ENCODE measurements at places on chromosomes 16 and 17.

GRCh38 chr16:64964126-64964540, 157.7 kb downstream of the CDH11 start:
- no peak overlapping the region for H3K4me3 ChIP-seq
- H3K4me1 ChIP-seq, result no peaks in the 10 kb centered on the region
- H3K36me3 ChIP-seq, result no peaks in the 10 kb centered on the region
- H3K27me3 ChIP-seq, result no peaks in the 10 kb centered on the region
- no peak overlapping the region for H3K27ac ChIP-seq

GRCh38 chr16:11484691-11485258, 101.9 kb downstream of the LITAF start:
- no peak for DNase-seq
- no peaks in the 10 kb centered on the region for H3K4me1 ChIP-seq
- no peaks in the 10 kb centered on the region for H3K36me3 ChIP-seq
- no peaks in the 10 kb centered on the region for H3K27me3 ChIP-seq

DNA sequence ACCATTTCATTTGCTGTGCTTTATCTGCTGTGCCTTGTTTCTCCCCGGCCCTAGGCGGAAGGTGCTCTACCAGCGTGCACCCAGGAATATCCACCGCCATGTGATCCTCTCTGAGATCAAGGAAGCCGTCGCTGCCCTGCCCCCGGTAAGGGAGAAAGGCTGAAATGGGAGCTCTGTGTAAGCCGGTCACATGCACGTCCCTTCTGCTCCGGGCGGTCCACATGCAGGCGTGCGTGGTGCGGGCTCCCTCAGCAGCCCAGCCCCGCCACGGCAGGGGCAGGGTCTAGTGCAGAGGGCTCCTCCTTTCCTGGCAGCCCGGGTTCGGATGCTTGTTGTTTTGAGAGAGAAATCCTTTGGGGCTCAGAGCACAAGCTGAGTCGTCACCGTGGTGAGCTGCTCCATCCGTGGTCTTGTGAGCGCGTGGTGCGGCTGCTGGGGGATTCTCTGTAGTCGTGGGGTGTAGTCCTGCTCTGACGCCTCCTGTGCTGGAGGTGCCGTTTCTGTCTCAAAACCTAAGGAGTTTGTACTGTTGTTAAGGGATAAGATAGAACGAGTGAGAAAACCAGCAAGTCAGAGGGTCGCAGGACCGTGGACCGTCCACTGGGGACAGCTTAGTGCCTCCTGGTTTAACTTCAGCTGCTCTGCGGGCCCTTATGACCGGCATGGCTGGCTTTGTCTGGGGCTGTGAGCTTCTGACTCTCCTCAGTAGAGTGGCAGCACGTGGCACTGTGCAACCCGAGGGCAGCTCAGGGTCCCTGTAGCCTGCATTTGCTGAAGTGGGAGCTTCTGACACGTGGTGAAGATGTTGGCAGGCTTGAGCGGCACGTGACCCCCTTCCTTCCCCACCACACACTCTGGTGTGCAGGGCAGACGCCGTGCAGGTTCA, 12.3 kb upstream of the MC1R start:
- no peak for DNase-seq
- H3K36me3 ChIP-seq, result peaks cover 25% of the 10 kb centered on the region
- H3K27ac ChIP-seq, result no peak overlapping the region
- H3K4me1 ChIP-seq, result peaks cover 3% of the 10 kb centered on the region
- no peak overlapping the region for H3K4me3 ChIP-seq

GRCh38 chr16:72876221-72876620, 171.7 kb downstream of the ZFHX3 start:
- no peaks in the 10 kb centered on the region for H3K4me1 ChIP-seq
- H3K4me3 ChIP-seq, result no peak overlapping the region
- H3K36me3 ChIP-seq, result no peaks in the 10 kb centered on the region
- DNase-seq, result no peak
- H3K27me3 ChIP-seq, result no peaks in the 10 kb centered on the region

- no peak for DNase-seq
- no peak overlapping the region for H3K27ac ChIP-seq
- H3K4me1 ChIP-seq, result no peaks in the 10 kb centered on the region
These were observed 51.4 kb upstream of the CDR2 start for GRCh38 chr16:22425847-22426246.

DNA sequence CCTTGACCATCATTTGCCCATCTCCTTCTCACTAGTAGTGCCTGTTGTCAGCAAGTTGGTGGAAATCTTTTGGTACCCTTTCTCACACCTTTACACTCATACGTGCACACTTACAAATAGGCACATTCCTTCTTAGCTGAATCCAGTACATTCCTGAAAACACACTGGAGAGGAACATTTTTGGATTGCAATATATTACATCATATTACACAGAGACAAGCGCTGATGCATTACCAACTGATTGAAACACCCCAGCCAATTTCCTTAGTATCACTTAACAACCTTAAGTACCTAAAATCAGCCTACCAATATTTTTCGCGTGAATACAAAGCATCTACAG, 64.1 kb downstream of the PLCG2 start:
- no peaks in the 10 kb centered on the region for H3K27me3 ChIP-seq
- no peak overlapping the region for H3K27ac ChIP-seq
- DNase-seq, result no peak
- no peaks in the 10 kb centered on the region for H3K36me3 ChIP-seq

DNA sequence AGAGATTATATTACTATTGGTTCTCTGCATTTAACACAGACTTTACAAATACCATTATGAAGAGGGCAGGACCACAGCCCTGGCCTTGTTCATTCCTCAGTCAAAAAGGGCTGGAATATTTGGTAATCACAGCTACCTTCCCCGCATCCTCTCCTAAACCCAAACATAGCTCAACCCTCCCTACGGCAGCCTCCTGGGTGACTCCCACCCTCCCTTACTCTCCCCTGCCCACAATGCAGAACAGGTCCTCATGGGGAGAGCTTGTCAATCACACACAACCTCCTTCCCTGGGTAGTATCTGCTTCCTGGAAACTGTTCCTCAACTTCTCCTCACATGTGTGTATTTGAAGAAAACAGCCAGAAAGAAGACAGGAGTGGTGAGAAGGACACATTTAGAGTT, 224.2 kb downstream of the C16orf78 start:
- H3K27ac ChIP-seq, result no peak overlapping the region
- no peaks in the 10 kb centered on the region for H3K36me3 ChIP-seq
- no peak overlapping the region for H3K4me3 ChIP-seq
- no peak for DNase-seq

DNA sequence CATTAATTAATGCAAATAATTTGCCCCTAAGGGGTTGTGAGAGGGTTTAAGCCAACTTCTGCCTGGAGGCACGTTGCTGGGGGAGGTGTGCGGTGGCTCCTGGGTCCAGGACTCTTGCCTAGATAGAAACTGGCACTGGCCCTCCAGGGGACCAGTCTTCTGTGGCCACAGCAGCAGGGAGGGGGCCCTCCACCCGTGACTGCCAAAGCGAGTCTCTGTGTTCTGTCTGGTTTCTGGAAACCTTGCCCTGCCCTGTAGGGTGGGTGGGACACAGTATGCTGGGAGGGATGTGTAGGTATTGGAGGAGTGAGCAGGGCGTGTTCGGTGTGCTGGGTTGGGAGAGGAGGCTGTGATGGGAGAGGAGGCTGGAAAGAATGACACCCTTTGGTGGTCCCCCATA, 78.8 kb downstream of the TBC1D16 start:
- no peaks in the 10 kb centered on the region for H3K27me3 ChIP-seq
- H3K4me3 ChIP-seq, result no peak overlapping the region
- no peak overlapping the region for H3K27ac ChIP-seq
- H3K36me3 ChIP-seq, result no peaks in the 10 kb centered on the region
- no peak for DNase-seq
- H3K4me1 ChIP-seq, result no peaks in the 10 kb centered on the region
